ENCODE measurements at places on chromosomes 7 and 10. TPM values are rescaled to one million over a fixed set of nuclear protein-coding genes. Genes with fewer than 3 reads are reported as not detected.

Gene CTAGE6
- 0.15 TPM for polyA plus RNA-seq

DNA sequence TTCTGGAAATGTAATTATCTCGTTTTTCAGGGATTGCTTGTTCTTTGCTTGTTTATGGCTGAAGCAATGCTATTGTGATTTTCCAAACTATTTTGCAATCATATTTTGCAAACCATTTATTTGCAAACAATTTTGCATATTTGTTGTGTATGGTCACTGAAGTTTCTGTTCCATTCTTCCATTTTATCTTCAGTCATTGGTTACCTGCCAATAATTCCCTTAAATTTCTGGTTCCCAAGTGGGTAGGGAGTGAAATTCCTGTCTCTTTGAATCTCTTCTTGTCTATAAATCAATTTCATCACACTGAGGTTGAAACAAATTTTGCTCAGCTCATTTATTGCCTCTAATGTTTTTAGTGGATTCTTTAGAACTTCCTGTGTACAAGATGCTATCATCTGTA lies 401.7 kb upstream of the VWC2 start:
- H3K4me1 ChIP-seq: no peaks in the 10 kb centered on the region
- no peaks in the 10 kb centered on the region for H3K36me3 ChIP-seq
- no peak for DNase-seq
- no peak overlapping the region for H3K4me3 ChIP-seq
- no peak overlapping the region for H3K27ac ChIP-seq

- no peaks in the 10 kb centered on the region for H3K27me3 ChIP-seq
- no peak overlapping the region for H3K27ac ChIP-seq
- no peak overlapping the region for H3K4me3 ChIP-seq
- H3K4me1 ChIP-seq: peaks cover 2% of the 10 kb centered on the region
- no peaks in the 10 kb centered on the region for H3K36me3 ChIP-seq
Measured at GRCh38 chr7:95511716-95512260, 26.0 kb downstream of the ASB4 start.

DNA sequence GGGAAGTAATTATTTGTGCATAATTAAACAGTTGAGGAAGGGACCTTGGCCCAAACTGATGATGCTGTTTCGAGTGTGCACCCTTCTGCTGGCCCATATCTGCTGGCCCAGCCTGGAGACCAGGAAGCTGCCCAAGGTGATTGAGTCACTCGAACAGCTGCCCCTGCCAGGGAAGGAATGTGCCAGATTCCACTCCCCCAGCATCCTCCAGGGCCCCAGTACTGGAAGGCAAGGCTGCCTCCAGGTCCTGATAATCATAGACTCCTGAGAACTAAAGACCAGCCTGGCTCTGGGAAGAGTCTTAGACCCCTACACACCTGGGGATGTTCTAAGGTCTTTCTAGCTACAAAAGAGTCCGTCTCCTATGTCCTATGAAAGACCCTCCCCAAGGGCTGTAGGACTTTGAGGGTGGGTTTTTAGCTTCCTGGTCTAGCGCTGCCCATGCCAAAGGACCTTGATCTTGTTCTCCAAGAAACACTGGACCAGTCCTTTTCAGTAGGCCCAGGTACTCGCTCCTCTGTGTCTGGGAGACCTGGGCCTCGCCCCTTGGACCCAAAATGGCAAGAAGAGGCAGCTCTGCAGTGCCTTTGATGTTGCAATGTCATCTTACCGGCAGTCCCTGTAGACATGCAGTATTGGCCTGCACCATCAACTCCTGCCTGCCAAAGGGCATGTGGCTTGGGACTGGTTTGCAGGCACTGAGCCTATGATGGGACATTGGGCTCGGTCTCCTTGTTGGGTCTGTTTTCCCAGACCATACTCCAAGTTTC lies 103.2 kb upstream of the GPR26 start:
- H3K36me3 ChIP-seq: no peaks in the 10 kb centered on the region
- H3K27me3 ChIP-seq: peaks cover 2% of the 10 kb centered on the region
- DNase-seq: no peak
- no peak overlapping the region for H3K4me3 ChIP-seq

GRCh38 chr7:155299535-155300202 lies 2.0 kb downstream of the INSIG1 start:
- no peak overlapping the region for H3K4me3 ChIP-seq
- no peaks in the 10 kb centered on the region for H3K4me1 ChIP-seq
- H3K27ac ChIP-seq: no peak overlapping the region
- no peak for DNase-seq

DNA sequence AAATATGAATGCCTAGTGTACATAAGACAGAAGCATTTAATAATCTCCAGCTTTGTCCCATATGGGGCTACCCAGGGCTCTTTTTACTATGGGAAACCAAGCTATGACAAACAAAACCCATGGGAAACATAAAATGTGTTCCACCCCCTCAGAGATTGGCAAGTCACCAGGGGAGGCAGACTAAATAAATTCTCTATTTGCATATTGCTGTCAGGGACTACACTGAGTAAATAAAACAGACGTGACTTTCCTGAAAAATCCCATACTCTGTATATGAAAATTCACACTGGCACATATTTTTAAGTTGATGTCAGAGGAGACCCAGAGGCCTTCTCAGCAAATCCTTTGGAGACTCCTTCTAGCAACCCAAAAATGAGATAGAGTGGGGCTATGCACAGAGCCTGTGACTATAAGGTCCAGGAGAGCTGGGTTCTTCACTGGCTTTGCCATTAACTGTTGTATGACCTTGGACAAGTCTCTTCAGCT lies 44.0 kb upstream of the HPSE2 start:
- no peak overlapping the region for H3K27ac ChIP-seq
- no peak for DNase-seq
- H3K4me1 ChIP-seq: no peaks in the 10 kb centered on the region
- H3K36me3 ChIP-seq: no peaks in the 10 kb centered on the region

Measured in aorta (tissue), 5 donors.